ENCODE measurements at places on chromosomes 3 and 15.

- no peak for DNase-seq
These were observed 10.1 kb downstream of the UBE2E1 start for GRCh38 chr3:23815879-23816278.

GRCh38 chr3:167350245-167350862 lies 29.7 kb downstream of the ZBBX start:
- DNase-seq, result peak; percentile 28

GRCh38 chr15:45795440-45796069 lies 160.7 kb downstream of the SQOR start:
- DNase-seq, result no peak

GRCh38 chr3:186705882-186706780 lies 11.0 kb upstream of the KNG1 start:
- DNase-seq, result peak; percentile 13

All from KG1 (cell line).